Spinal cord (tissue), 10 donors: ENCODE measurements at places on chromosomes 6 and 20. TPM values are rescaled to one million over a fixed set of nuclear protein-coding genes. Genes with fewer than 3 reads are reported as not detected.

KIAA1755 gene
- 21.6 TPM for total RNA-seq

MUC22 gene
- not detected for total RNA-seq

GRCh38 chr6:134535831-134536230 lies 217.9 kb upstream of the SGK1 start:
- no peak for DNase-seq

ACAT2 gene
- 71.4 TPM for total RNA-seq

GRCh38 chr6:164379795-164380194 lies 929.6 kb downstream of the C6orf118 start:
- DNase-seq: no peak

DNA sequence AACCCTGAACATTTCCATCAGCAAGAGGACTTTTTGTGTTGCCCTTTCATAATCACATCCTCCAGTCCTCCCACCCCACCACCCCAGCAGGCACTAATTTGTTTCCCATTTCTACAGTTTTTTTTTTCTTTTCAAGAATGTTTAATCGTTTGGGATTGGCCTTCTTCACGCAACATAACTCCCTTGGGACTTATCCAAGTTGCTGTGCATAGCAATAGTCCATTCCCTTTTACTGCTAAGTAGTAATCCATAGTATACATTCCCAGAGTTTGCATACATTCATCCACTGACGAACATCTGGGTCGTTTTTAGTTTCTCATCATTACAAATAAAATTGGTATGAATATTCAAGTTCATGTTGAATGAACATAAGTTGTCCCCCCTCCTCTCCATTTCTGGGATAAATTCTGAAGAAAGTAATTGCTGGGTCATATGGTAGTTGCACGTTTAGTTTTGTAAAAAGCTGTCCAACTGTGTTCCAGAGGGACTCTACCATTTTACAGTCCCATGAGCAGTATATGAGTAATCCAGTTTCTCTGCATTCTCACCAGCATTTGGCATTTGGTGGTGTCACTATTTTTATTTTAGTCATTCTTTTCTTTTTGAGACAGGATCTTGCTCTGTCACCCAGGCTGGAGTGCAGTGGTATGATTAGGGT lies 90.8 kb downstream of the DOK5 start:
- DNase-seq: no peak

GNRH2 gene
- total RNA-seq: not detected

DNA sequence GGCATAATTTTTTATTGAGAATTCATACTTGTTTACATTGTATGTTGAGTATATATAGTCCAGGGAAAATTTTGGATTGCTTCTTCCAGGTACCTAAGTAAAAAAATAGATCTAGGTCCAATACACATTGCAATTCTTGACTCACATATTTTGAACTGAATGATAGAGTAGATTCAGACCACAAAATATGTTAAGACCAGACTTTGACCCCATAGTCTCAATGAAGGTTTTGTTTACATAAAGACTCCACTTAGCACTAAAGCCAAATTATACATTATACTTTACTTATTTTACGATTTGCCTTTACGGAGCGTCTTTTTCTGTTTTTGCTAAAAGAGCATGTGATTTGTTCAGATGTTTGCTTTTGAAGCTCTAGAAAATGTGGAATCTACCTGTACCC lies 144.1 kb upstream of the PTCHD4 start:
- no peak for DNase-seq

GRCh38 chr6:97364327-97364726 lies 81.3 kb upstream of the MMS22L start:
- DNase-seq: no peak
